ENCODE measurements at places on chromosomes 5 and 9.

GRCh38 chr5:80915716-80916115, 44.4 kb upstream of the RASGRF2 start:
- no peak for DNase-seq

DNA sequence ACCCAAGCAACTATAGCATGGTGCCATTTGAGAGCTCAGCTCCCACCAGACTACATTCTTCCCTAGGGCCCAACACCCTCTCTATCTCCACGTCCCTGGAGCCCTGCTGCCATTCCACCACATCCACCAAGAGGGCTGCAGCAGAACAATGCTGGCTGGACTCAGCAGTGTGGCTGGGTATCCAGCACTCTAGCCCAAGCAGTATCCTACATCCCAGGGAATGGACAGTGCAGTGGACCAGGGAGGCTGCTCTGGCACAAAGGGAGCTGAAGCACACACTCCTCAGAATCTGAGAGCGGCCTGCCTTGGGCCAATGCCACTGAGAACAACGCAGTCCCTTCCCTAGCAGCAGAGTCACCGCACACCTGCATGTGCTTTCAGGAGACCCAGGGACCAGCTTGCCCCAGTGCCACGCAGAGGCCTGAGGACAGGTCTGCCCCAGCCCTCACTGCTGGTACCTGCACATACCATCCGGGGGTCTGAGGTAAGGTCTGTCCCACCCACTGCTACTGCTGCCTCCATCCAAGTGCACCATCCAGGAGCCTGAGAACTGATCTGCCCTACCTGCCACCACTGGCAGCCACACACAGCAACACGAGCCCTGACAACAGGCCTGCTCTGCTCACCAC, 95.9 kb downstream of the ZDHHC21 start:
- no peak for DNase-seq

DNA sequence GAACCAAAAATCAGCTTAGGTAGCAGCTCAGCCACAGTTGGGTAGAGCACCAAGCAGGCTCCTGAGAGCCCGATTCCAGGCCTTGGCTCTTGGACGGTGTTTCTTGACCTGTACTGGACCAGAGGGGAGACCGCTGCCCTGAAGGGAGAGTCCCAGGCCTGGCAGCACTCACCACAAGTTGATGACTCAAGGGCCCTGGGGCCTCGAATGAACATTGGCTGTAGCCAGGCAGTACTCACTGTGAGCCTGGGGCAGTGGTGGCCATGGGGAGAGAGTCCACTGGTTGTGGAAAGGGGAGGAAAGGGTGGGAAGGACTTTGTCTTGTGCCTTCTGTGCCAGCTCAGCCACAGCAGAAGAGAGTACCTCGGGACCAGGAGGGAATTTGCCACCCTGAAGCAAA, 166.1 kb downstream of the EDIL3 start:
- DNase-seq: no peak

DNA sequence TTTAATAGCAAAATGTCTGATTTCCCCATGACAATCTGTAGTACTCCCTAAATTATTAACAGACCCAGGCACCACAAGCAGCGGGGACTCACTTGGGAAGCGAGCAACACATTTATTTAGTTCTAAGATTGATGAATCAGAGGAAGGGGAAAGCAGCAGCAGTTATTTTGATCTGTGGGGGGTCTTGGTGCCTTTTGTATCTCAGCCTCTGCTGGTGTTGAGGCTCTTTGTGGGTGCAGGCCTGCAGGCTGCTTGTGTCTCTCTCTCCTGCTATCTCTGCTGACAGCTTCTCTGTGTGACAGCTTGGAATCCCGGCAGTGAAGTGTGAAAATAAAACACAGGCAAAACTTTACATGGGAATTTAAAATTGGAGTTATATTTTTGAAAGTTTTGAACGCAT, 878.2 kb upstream of the DMAC1 start:
- DNase-seq: no peak

DNA sequence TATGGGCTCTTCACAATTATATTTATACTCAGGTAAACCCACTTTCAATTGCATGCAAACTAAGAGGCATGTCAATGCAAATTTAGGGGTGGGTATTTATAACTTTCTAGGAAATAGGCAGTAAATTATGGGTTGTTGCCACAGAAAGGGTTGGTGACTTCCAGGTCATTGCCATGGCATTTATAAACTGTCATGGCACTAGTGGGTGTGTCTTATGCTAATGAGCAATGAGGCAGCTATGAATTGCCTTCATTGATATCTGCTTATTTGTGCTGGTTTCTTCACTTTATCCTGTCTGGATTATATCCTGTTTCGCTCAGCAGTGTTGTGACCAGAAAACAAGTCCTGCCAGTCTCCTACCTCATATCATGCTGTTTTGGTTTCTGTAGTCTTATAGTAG, 597.3 kb upstream of the DAB2 start:
- no peak for DNase-seq

- DNase-seq: no peak
Observed at GRCh38 chr9:20208961-20209371, 413.3 kb downstream of the MLLT3 start.

DNA sequence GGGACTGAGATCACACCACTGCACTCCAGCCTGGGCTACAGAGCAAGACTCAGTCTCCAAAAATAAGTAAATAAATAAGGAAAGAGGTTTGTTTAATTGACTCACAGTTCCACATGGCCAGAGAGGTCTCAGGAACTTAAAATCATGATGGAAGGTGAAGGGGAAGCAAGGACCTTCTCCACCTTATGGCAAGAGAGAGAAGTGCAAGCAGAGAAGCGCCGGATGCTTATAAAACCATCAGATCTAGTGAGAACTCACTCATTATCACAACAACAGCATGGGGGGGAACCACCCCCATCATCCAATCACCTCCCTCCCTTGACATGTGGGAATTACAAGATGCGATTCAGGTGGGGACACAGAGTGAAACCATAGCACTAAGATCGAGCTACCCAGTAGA, 22.8 kb upstream of the RGMB start:
- no peak for DNase-seq

- no peak for DNase-seq
Observed at GRCh38 chr5:16271851-16272250, 92.3 kb upstream of the MARCHF11 start.

GRCh38 chr5:127076315-127077129, 3.2 kb upstream of the C5orf63 start:
- DNase-seq: no peak

- no peak for DNase-seq
Observed at GRCh38 chr5:156391139-156391538, 64.2 kb downstream of the SGCD start.

GRCh38 chr9:94526271-94526670, 28.6 kb upstream of the PCAT7 start:
- DNase-seq: no peak

DNA sequence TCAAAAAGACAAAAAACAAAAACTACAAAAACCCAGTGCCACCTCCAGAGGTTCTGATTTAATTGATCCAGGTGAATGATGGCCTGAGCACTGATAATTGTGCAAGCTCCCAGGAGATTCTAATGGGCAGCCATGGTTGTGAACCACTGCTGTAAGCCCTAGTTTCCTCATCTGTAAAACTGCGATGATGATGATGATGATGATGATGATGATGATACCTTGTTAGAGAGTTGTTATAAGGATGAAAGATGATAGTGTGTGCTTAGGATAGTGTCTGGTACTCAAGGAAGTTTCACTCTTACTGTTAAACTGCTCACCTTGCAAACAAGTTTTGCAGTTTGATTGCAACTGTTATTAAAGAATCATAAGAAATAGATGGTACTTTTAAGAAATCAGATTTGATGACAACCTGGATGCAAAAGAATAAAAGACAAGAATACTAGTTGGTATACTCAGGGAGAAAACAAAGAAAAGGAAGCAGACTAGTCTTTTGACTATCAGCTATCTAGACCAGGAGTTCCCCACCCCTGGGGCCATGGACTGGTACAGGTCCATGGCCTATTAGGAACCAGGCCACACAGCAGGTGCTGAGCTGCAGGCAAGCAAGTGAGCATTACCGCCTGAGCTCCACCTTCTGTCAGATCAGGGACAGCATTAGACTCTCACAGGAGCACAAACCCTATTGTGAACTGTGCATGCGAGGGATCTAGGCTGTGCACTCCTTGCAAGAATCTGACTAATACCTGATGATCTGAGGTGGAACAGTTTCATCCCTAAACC, 98.0 kb downstream of the OR2K2 start:
- no peak for DNase-seq

DNA sequence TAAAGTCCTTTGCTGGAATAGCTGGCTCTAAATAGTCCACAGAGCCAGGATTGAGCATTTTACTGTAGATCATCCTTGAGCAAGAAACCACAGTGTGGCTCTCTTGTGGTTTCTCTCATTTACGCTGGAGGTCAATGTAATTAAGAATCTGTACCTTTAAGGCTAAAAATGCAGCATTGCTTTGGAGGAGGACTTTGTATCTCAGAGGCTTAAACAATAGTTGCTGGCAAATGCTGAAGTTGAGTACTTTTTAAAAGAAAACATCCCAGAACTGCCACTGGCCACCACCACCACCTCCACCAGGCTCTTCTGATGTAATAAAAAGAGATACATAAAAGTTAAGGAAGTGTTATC, 177.3 kb upstream of the ADAMTSL1 start:
- no peak for DNase-seq

DNA sequence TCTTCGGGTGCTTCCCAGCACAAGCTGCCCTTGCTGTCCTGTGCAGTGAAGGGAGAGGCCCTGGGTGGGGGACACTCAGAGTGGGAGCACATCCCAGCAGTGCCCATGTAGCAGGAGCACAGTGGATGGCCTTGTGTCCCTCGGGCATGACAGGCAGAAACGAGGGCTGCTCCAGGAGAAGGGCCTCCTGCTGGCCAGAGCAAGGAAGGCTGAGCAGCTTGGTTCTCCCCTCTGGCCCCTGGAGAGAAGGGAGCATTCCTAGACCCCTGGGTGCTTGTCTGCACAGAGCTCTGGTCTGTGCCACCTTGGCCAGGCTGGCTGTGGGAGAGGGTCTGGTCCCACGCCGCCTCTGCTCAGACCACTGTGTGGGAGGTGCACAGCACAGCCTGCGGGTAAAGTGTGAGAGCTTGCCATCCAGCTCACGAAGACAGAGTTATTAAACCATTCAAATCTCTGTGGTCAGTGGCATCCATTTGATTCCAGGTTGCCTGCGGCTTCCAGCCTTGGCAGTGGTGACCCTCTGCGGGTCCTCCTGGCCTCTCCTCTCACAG, 18.3 kb downstream of the FBXW5 start:
- DNase-seq: no peak

DNA sequence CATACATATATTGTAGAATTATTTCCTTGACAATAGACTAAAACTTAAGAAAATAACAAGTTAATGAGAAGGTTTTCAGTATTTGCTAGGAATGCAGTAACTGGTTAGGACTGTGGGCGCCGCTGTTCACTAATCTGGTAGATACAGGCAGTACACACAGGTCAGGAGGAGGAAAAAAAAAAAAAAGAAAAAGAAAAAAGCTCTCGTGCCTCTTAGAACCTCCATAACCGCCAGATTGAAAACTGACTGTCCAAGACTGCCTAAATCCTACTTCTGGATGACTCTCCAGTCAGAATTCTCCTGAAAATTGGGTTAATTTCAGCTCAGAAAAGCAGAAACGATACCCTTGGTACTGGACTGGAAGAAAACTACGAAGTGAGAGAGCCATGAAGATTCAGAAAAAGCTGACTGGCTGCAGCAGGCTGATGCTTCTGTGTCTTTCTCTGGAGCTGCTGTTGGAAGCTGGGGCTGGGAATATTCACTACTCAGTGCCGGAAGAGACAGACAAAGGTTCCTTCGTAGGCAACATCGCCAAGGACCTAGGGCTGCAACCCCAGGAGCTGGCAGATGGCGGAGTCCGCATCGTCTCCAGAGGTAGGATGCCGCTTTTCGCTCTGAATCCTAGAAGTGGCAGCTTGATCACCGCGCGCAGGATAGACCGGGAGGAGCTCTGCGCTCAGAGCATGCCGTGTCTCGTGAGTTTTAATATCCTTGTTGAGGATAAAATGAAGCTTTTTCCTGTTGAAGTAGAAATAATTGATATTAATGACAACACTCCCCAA, at the start of gene PCDHGA1:
PCDHGA1 (plus strand) TSS at position 216 of the 782 bp plus-strand sequence.
- peak; percentile 62 for DNase-seq

DNA sequence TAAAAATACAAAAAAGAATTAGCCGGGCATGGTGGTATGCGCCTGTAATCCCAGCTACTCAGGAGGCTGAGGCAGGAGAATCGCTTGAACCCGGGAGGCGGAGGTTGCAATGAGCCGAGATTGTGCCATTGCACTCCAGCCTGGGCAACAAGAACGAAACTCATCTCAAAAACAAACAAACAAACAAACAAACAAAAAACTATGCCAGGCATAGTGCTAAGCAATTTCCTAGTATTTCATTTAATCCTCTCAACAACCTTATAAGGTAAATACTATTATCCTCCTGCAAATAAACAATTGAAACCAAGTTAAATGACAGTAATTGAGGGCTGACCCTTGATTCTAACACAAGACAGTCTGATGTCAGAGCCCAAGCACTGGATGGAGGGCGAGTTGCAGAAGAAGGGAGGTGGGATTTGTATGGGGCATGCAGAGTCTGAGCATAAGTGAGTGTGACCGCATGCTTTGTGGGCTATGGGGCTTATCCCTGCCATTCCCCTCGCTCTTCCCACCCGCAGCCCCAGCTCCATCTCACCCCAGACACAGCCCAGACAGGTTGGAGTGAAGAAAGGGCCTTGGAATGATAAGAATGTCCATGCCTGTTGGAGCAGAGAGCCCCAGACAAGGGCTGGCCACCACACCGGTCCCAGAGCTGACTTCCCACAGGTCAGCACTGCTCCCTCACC, 24.3 kb upstream of the RPS14 start:
- no peak for DNase-seq

- DNase-seq: no peak
Observed at GRCh38 chr5:54834121-54834842, 151.1 kb downstream of the ESM1 start.

DNA sequence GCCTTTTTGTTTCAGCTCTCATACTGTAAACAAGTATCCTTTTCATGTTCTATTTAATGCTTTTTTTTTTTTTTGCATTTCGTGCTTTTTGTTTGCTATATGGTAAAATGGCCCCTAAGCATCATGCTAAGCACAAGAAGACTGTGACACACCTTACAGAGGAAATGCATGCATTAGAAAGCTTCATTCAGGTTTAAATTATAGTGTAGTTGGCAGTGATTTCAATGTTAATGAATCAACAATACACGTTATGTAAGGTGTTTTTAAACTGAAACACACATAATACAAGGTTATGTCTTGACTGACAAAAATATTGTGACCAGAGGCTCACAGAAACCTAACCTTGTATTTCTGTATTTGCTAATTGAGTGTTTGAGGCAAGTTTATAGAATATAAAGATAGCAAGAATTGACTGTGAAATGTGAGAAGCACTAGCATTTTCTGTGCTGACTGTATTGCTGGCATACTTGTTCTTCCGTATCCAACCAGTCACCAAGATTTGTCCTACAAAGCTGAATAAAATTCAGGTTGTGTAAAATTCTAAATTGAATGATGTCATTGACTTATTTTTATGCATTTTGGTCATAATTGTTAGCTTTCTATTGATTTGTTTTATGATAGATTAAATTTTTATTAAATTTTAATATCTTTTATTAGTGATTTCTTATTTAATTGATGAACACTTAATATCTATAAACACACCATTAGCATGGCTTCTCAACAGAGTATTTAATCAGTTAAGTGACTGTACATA, 4.1 kb downstream of the CFAP95 start:
- no peak for DNase-seq

Data from NCI-H526 treated with DMSO at 0.1 percent for 48 hours (cell line).